ENCODE measurements at places on chromosomes 7 and 10.

DNA sequence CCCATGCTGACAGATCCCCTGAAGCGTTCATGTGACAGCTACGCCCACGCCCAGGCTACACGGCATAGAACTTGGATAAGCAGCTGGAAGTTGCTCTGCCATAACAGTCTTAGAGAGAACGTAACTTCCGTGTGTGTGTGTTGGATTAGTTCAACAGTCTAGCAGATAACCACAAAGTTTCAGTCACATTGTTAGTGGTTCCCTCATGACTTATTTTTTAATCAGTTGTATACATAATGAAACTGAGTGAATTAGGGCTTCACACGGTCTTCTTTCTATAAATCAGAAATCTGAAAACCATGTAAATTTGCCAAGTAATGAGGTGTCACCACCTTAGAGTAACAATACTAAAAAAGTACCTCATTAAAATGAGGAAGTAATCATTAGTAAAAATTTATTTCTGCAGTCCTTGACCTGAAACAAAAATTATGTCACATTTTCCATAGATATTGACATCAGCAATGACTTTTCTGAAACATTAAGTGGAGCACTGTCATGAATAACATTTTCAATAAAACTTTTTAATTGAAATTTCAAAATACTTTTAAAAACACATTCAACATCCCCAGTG, 21.7 kb upstream of the MACC1 start:
- DNase-seq, result no peak

DNA sequence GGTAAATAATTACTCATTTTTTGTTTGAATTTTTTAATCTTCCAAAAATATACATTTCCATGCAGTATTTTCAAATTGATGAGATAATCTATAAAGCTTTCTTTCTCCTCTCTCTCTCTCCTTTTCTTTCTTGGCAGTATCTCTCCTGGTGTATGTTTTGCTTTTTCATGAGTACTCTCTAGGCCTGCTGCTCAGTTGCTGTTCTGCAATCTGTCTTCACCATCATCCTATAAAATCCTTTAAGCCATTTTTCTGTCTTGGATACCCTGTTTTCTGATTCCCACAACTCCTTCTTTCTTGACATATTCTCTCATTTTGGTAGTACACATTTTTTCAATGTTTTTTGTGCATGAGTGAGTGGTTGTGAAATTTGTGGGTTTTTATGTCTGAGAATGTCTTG, 1558.1 kb upstream of the LRRTM3 start:
- DNase-seq, result no peak

- no peak for DNase-seq
These were observed 178.1 kb upstream of the GALNT17 start for GRCh38 chr7:70953796-70954195.

DNA sequence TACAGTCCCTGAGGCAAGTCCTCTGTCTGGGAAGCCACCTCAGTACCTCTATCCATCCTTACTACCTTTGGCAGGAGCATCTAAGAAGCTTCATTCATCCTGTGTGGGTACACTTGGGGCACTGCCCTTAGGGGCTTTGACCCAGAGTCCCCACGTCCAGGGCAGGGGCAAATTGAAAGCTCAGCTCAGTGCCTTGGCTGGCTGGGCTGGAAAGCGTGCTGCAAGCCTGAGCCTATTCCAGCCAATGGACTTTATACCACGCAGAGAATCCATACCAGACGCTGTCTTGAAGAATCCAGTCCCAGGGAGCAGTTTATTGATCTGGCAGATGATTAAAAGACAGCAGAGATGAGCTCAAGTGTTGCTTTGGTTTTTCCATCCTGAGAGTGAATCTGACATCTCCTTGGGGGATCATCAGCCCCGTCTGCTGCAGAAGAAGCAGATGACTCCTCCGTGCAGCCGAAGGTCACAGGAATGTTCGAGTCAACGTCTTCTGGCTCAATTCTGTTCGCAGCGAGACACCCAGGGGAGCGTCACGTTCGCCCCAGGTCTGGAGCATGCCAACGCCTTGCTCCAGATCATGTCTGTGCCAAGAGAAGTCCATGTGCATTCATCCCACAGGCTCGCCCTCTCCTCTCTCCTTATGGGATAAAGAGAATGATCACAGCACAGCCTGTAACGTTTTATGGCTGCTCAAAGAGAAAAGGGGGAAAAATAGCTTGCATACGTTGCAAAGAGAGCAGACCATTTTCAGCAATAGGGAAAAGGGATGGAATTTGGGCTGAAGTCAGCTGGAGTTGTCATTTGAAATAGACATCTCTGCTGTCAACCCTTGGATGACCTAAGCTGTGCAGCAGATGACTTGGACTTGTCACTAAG, 35.8 kb upstream of the LYZL1 start:
- DNase-seq, result no peak

DNA sequence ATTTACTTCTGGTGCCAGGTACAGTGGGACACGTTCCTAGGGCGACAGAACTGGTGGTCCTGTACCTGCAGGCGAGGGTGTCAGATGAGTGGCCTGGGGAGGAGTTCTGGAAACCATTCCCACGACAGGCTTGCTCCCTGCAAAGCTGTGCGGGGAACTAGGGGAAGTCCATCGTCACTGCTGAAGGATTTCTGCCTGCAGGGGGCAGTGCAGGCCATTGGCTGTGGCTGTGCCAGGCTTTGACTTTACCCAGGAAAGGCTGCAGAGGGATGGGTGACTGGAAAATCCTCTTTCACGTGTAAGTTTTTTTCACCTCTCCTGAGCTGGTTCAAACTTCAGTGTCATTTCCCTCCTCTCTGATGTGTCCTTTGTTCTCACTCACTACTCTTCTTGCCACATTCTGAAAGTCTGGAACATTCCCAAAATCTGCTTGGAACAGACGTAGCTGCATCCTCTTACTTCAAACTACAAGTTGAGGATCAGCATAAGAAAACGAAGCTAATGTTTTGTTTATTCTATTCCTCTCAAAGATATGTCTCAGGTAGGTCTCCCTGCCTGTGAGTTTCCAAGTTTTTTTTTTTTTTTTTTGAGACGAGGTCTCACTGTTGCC, 126.5 kb downstream of the SH2D4B start:
- peak; percentile 67 for DNase-seq

DNA sequence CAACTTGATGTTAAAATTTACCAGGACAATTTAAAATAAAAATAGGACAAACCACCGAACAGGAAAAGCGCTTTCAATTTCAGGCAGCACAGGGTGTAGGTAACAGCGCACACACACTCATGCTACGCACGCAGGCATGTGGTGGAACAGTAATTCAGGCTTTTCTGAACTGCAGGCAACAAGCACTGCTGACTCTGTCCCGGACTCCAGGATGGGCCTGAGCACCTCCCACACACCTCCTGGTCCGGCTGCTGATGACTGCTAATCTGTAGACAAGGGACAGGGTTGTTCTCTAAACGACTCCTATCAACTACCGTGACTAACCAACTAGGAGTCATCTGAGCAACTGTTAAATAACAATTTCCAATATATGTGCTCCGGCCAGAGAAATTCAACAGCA, 192.6 kb upstream of the FRMD4A start:
- no peak for DNase-seq

DNA sequence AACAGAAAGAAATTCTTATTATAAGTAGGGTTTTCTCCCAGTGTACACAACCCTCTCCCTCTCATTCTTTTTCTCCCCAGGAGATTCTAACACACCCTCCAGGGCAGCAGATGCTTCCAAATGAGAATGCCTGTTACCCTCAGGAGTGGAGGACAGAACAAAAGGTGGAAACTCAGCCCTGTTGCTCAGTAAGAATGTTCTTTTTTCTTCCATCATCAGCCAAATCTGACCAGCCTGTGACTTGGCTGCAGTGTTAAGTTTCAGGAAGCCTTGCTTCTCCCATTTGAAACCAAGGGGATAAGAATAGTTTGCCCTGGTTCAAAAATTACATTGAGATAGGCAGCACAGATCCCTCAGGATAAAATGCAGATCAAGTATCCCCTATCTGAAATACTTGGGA, 77.5 kb upstream of the EEPD1 start:
- no peak for DNase-seq

DNA sequence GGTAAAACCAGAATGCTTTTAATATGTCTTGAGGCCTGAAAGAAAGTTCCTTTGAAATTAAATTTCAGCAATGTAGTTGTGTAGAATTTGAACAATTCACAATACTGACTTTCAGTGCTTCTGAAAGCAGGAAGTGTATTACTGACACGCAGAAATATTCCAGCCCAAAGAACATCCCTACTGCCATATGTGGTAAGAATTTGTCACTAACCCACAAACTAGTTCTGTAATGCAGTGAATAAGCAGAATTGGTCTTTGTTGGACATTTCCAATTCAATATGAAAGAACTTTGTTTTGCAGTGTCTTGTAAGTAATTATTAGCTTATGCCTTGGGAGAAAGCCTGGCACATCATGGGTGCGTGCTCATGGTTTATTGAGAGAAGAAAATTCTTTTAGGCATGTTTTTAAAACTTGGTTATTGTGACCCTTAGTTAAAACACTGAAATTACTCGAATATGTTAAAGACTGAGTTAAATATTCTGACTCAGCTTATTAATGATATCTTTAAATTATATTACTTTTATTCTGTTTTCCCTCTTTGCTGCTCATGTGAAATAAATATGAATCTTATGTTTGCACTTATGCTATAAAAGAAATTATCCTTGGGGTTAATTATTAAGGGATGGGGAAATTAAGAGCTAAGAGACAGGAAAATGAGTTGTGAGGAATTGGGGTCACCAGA, 33.4 kb downstream of the PTPN12 start:
- DNase-seq, result no peak

DNA sequence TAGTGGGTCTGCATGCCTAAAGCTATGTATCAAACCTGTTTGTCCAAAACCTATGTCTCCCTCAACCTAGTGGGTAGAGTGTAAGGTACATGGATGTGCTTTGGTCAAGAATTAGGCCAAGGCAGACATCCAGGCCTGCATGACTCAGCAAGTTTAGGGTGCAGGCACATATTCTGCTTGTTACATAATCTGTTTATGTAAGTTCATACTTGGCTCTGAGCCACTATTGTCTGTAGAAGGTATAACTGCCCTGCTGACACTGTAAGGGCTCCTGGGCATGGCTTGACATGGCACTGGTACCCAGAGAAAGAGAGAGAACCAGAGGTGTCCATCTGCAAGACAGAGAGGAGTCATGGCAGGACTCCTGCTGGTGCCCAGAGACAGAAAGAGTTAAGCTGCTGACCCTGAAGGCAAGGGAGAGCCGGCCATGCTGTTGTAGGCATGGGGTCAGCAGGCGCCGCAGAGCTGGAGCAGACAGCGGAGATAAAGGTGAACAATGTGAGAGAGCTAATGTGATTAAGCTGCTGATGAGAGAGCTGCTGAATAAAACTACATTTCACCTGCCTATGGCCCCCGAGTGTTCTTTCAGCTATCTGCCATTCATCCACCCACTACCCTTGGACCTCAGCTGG, 118.5 kb upstream of the TMEM106B start:
- no peak for DNase-seq

DNA sequence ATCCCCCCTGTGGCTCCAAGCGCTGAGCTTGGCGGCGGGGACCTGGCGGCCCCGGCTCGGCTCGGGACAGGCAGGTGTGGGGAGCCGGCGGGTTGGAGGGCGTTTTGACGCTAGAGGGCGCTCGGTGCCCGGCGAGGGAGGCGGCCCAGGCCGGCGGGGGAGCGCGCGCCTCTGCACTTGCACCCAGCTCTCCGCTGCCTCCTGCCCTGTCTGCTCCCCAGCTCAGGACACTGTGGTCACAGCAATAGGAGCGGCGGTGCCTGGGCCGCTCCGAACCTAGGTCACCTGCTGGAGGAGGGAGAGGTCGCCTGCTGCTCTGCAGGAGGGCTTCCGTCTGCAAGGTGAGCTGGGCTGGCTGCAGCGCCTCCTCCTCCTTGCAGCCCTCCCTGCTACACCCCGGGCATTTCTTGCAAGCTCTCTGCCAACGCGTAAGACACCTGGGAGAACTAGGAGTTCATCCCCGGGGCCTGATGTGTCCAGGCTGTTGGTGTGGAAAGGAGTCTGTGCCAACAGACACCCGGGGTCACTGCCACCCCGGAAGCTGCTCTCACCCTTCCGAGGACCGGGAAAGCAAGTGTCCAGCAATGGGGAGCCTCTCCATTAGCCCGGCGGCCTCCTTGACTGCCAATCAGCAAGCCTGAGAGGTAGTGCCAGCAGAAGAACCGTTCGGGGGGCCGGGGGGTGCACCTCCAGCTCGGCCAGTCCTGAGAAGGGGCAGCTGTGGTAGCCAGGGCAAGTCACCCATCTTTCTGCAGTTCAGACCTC, 620.4 kb downstream of the GALNT17 start:
- peak; percentile 71 for DNase-seq

DNA sequence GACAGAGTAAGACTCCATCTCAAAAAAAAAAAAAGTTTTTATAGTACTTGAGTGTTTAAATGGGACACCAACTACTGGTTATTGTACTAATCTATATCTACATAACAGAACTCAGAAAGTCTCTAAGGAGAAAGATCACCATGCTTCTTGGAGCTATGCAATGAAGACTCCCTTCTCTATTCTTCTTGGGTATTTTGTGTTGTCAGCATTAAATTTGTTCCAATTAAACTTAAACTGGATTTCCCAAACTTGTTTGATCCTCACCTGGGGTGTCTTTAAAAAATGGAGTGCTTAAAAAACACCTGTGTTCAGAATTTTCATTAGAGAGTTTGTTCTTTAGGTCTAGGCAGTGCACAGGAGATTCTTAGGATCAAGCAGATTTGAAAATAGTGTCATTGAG, 536.0 kb downstream of the GATA3 start:
- no peak for DNase-seq

GRCh38 chr7:1512781-1513656, 8.8 kb upstream of the INTS1 start:
- no peak for DNase-seq

DNA sequence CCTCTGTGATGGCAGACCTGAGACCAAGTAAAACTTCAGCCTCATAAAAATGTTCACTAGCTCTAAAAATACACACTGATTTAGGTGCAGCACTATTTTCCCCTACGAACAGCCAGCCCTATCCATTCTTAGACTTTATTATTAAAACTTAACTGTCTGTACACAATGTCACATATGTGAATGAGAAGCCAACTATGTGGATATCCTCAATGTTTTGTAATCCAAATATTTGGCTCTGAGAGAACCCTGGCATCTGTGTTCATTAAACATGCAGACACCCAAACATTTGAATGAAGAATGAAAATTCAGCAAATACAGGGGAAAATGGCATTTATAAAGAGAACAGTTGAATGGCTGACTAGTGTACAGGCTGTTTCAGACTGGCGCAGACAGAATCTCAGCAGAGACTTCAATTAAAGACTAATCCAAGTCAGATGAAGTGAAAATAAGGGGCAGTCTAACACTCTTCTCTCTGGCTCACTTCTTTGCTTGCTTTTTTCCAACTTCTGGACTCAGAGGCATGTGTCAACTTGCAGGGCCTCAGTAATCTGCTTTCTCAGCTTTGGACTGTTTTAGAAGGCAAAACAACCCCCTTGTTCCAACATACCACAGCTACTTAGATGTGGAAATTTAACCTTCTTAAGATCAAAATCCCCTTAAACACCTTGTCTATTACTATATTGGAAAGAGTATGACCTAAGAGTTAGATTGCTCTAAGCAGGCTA, 47.4 kb upstream of the FAM180A start:
- DNase-seq, result no peak

- no peak for DNase-seq
These were observed 113.3 kb upstream of the PRPS1L1 start for GRCh38 chr7:18140943-18141342.

Data from right kidney (tissue), 9 donors.